Fibroblast of the conjunctiva (primary cell): ENCODE measurements at places on chromosomes 12 and 14.
A peak's percentile ranks its signal among the peaks of the same experiment; 100 is the strongest.

DNA sequence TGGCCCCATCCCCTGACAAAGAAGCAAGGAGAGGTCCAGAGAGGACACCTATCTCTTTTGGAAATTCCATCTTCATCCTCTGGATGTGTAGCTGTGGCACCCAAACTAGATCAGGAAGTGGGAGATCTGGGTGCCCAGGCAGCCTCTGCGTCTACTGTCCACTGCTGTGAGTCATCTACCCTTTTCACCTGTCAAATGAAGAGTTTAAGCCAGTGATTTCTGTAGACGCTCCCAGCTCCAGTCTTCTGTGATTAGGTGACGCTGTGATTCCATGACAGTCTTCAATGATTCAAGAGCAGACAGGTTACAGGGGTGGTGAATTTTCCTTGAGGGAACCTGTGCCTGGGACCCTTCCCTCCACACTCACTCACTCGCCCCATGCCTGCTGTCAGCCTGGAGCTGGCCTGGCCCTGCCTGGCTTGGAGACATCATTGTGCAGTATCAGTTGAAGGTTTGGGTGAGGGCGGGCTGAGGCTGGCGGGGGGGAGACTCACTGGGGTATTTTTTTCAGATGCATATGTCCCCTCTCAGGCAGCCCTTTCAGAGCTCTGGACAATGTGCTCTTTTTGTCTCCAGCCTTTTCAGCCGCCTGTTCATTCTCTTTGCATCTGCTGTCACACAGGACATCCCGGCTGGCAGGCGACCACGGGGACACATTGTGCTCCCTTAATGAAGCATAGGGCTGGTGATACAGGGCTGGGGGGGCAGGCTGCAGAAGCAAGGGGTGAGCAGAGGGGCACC is 56.8 kb upstream of the PARP11 start:
- no peak for DNase-seq

- no peak for DNase-seq
These were observed 156.8 kb downstream of the PHETA1 start for GRCh38 chr12:111211910-111212757.

DNA sequence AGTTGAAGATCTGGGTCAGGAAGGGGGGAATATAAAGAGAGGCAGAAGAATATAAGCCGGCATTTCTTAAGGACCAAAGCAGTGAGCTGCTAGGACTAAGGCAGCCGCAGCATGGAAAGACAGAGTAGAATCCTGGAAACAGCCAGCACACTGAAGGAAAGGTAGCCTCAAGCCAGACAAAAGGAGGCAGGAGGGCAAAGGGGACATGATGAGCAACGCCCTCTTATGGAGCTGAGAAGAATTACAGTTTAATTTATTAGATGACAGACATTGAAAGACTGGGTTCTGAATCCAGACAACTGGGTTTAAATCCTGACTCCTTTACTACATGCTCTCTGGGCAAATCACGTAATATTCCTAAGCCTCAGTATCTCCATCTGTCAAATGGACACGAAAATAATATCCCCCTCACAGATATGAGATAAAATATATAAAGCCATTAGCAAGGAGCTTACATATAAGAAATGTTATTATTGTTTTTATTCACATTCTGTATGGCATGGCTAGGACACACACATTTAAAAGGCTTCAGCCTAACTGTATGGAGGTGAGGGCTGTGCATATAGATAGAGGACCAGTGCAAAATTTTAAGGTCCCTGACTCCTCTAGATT is 8.1 kb upstream of the PCED1B start:
- no peak for DNase-seq

- no peak for DNase-seq
These were observed 70.7 kb downstream of the PTPRO start for GRCh38 chr12:15393037-15393436.

DNA sequence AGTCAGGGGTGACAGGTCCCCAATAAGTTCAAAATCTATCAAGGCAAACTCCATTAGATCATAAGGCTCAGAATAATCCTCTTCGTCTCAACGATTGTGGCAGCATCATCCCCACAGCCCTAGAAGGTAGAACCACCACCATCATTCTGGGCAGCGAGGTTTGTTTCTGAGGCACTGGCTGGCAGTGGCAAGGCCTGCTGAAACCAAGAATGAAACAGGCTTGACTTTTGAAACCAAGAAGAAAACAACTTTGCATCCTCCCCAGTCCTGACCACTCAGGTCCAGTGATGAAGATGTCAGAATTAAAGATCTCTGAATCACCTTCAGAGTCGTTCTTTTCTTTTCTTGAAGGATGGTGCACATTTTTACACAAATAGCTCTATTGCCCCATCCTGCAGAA is 152.6 kb upstream of the SYT1 start:
- no peak for DNase-seq

DNA sequence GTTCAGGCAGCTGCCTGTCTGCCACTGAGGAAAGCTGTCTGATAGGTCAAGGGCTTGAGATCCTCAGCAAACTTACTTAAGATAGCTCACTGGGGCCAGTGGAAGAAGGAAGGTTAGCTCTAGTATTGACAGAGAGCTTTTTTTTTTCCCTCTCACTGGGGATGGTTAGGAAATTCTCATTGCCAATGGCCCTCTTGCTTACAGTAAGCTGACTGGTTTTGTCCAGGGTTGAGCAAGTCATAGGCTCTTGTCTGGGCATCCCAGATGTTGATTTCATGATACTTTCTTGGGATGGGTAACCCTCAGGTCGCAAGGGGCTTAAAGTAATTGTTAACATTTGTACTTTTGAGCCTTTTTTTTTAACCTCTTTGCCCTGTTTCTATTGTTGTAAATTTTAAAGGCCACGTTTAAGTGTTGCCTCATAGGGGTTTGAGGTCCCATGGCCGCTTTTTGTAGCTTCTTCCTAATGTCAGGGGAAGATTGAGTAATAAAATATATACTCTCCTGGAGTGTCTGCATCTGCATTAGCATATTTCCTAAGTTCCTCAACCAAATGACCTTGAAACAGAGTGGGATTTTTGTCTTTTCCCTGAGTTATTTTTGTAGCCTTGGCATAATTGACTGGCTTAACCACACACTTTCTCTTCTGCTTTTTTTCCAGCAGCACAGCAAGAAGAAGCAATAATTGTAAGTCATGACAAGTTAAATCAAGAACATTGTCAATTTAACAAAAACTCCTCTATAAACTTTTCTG is 716.0 kb downstream of the LRFN5 start:
- DNase-seq: no peak

- peak; percentile 43 for DNase-seq
These were observed 208.2 kb downstream of the DIO2 start for GRCh38 chr14:80003138-80003537.

GRCh38 chr12:64814432-64814831 is 10.0 kb upstream of the TBC1D30 start:
- no peak for DNase-seq

DNA sequence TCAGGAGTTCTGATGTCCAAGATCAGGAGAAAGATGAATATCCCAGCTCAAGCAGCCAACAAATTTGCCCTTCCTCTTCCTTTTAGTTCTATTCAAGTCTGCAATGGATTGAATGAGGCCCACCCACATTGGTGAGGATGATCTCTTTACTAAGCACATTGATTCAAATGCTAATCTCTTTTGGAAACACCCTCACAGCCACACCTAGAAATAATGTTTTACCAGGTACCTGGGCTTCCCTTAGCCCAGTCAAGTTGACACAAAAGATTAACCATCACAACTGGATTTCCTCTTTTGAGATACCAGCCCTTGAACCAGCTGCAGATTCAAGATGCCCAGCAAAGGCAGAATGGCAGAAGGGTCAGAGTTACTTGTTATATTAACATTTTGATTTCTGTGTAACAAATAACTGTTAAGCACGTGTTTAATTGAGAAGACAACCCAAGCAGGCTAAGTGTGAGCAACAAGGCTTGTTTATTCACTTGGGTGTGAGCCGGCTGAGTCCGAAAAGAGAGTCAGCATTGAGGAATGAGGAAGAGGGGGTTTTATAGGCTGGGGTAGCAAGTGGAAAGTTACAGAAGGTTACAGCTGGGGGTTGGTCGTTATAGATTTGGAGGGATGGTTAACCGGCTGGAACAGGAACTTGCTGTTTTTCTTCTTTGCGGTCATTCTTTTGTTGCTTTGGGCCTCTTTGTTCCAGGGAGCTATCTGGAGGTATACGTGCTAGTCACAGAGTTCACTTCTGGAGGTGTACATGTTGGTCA is 180.3 kb downstream of the EMP1 start:
- no peak for DNase-seq

DNA sequence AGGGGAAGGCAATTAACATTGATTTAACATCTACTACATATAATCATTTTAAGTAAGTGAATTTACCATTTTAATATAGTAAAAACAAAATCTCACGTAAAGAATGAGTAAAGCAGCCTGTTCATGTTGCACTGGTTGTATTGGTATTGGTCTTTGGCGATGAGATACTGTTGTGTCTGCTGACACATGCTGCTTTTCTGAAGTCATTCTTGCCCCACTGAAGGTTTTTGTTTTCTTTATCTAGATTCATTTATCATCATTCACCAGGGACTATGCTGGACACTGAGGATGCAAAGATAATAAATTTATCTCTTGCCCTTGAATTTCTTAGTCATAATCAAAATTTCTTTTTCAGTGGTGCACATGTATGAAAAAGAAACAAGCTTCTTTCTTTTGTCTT is 246.2 kb upstream of the NPAS3 start:
- DNase-seq: no peak

GRCh38 chr12:116028619-116029018 is 248.9 kb downstream of the MED13L start:
- DNase-seq: no peak

DNA sequence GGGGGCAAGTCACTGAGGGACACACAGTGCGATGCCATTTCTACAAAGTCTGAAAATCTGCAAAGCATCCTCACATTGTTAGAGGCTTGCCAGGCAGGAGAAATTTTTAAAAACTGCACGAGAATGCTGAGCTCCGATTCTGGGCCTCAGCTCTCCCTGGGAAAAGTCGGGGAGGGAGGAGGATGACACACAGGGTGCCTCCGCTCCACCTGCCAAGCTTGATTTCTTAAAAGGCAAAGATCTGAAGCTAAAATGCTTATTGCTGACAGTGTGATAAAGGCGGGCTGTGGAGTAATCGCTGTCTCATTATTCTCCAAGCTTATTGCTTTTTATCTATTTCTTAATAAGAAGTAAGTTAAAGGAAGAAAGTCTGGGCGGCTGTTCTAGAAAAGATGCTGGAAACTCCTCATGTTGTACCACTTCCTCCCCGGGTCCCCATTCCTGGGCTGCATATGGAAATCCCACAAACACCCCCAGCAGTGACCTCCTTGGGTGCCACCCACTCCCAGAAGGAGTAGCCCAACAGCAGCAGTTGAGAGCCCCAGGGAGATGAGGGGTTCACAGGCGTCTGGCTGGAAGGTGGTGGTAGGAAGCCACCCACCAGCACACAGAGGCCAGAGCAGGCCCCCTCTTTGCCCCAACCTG is 55.0 kb downstream of the CCDC85C start:
- DNase-seq: no peak

- no peak for DNase-seq
These were observed 66.0 kb downstream of the KLHL28 start for GRCh38 chr14:44895716-44896115.

- no peak for DNase-seq
These were observed 11.5 kb upstream of the C14orf93 start for GRCh38 chr14:23021434-23021833.

DNA sequence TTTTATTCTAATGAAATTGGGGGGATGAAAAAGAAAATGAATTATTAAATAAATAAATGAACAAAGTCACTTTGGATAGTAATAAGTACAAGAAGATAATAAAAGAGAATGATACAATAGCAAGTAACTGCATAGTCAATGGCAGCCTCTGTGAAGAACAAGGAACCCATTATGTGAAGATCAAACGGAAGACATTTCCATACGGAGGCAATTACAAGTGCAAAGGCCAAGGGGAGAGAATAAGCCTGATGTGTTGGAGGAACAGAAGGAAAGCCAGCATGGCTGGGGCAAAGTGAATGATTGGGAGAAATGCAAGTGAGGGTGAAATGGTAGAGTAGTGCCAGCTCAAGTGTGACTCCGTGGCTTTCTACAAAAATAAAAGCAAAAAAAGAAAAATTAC is 43.9 kb upstream of the CHPT1 start:
- no peak for DNase-seq

GRCh38 chr12:113970211-113970610 is 4.1 kb upstream of the RBM19 start:
- DNase-seq: no peak

DNA sequence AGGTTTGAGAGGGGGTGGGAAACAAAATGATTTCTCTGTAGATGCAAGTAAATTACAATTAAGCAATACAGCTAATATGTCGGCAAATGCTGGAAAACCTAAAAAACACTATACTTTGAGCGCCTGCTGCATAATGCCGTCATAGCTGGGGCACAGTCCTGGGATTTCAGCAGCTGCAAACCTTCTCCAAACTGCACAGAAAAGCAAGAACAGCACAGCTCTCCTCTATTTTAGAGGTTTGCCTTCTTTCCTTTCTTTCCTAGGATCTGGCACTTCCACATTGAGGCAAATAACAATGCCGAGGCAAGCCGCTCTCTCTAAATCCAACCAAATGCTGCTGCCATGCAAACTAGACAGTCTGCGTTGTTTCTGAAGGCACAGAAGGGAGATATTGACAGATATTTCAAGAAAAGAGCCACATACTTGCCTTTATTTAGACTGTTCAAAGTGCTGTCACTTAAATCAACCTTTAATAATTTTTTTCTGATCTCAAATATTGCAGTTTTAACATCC is 287.1 kb upstream of the G2E3 start:
- DNase-seq: no peak

- DNase-seq: no peak
These were observed 745 bp downstream of the PCK2 start for GRCh38 chr14:24094841-24095270.

DNA sequence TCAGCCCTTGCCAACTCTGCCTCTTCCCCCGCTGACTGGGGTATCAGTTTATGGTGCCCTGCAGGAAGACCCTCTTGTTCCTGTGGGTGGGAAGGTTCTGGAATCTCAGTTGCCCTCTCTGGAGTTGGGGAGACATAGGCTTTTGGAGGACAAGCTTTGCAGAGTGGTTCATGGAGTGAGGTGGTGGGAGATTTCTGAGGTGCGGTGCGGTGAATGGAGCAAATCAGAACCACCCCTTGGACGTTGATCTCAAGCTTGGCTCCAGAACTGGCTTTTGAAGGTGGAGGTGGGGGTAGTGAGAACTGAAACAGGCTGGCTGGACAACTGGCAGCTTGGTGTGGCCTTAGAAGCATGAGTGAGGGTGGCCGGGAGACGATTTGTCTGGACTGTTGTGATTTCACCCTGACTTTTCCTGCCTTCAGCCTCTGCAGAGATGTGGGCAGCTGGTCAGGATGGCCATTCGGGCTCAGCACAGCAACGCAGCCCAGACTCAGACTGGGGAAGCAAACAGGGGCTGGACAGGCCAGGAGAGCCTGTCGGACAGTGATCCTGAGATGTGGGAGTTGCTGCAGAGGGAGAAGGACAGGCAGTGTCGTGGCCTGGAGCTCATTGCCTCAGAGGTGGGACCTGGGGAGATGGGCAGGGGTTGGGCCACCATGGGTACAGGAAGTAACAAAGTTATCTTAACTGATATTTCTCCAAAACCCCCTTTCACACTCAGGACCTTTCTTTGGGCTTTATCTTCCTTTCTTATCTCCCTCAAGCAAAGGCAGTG is 1.1 kb downstream of the SHMT2 start:
- no peak for DNase-seq

- DNase-seq: no peak
These were observed 1488.5 kb upstream of the FLRT2 start for GRCh38 chr14:84041421-84041820.
